Stimulated activated CD8-positive, alpha-beta memory T cell treated with anti-CD3 and anti-CD28 coated beads, Interleukin-15, amount 100 ng/mL, for 24 hours (primary cell): ENCODE measurements at places on chromosomes 2 and 18.

DNA sequence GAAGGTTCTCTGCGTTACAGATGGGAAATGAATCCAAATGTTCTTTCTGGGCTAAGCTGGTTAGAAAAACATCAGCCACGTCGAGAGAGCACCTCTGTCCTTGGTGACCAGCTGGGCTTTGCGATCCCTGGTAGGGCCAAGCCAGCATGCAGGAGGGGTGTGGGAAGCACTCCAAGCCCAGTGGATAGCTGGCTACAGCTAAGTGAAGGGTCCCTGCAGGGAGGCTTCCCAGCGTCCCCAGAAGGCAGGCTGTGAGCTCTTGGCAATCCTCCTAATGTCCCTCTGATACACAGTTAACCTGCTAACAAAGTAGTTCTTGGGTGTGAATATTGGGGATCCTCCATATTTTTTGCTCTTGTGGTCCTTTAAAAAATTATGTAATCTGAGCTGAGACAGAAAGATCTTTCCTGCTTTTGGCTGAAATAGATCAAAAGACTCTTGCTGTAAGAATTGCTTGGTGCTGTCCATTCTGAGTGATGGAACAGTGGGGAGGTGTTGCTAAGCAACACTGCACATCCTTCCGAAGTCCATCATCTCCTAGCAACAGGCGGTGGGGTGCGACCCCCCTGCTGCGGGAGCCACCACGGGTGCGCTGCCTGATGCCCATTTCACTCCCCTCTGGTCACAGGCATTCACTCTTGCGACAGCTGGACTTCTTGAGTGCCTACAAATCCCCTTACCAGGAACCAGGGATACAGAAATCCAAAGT lies 88.5 kb upstream of the UXS1 start:
- no peak for DNase-seq

- DNase-seq, result no peak
Measured at GRCh38 chr2:11853197-11853588, 106.8 kb downstream of the LPIN1 start.

- DNase-seq, result no peak
Measured at GRCh38 chr2:158179660-158180059, 78.0 kb downstream of the UPP2 start.

DNA sequence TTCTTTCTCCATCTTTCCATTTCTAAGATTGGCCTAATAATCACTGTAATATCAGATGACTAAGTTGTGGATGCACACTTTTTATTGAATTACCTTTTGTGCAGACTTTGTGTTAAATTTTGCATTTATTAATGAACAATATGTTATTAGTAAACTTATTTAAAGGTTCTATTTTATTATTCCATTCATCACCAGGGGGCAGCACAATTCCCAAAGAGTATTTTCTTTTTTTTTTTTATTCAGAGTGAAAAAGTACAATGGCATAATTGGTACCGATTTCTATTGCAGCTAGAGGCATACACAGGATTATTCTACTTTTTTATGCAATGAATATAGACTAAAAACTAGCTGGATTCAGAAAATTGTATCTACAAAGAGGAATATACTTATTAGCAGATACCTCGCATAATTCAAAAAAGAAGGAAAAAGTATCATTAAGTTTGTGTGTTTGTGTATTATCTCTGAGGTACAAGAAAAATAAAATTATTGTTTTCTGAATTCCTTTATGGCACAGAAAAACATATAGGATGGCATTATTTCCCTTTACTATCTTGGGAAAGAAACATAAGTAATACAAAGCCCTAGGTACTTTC lies 390.6 kb downstream of the ERBB4 start:
- DNase-seq, result no peak

DNA sequence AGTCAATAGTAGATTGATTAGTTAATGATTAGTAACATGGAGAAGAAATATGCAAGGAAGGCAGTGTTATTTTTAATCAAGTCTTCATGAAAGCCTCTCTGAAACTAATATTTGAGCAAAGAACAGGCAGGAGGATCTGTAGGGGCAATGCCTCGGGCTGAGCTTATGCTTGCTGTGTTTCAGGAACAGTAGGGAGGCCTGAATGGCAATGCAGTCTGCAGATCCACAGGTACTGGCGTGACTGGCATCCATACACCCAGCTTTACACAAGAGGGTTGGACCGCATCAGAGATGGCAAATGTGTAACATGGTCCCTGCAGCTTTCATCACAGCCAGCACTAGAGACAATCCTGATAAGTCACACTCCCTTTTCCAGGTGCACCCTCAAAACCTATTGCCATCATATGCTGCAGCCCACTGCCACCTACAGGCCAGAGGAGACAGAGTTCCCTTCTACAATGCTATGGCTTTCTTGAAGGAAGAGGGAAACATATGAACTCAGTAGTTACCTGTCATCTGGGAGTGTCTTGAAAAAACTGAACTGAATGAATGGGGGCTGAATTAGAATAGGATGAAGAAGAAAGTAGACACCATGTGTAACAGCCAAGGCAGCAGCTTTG lies 582.4 kb upstream of the RAB6C start:
- DNase-seq, result no peak

- no peak for DNase-seq
Measured at GRCh38 chr2:20143263-20143662, 81.7 kb downstream of the SDC1 start.

DNA sequence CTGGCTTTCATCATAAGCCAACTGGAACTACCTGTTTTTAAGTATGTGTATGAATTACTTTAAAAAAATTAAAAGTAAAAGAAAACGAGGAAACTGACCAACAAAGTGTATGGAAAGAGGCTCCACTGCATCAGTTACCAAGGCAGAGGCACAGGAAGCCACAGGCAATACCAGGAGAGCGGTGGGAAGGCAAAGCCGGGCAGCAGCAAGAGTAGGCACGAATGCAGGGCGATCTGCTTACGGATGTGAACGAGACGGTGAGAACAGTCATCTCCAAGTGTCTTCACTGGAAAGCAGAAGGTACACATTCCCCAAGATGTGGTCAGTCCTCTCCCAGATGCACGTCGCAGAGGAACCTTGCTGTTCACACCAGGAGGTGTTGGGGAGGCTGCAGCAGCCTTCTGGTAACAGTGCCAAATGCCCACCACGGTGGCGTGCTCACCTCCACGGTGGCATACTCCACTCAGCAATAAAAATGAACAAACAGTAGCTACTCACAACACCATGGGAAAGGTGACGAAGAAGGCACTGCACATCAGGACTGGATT lies 43.1 kb downstream of the HS6ST1 start:
- no peak for DNase-seq

- DNase-seq, result no peak
Measured at GRCh38 chr2:17579605-17580318, 39.3 kb downstream of the VSNL1 start.

DNA sequence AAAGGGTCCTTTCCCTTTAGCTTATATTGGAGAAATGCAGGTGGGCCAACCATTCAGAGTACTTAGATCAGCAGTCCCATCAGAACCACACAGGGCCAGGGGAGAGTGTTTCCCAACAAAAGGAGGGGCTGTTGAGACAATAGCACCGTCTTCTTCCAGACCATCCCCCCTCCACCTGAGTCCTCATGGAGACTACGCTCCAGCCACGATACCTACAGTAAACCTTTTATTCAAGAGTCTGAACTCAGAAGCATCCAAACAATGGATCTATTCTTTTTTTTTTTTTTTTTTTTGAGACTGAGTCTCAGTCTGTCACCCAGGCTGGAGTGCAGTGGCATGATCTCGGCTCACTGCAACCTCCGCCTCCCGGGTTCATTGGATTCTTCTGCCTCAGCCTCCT lies 25.7 kb upstream of the ZNF532 start:
- no peak for DNase-seq

- DNase-seq, result no peak
Measured at GRCh38 chr2:188314314-188315054, 22.8 kb downstream of the GULP1 start.

DNA sequence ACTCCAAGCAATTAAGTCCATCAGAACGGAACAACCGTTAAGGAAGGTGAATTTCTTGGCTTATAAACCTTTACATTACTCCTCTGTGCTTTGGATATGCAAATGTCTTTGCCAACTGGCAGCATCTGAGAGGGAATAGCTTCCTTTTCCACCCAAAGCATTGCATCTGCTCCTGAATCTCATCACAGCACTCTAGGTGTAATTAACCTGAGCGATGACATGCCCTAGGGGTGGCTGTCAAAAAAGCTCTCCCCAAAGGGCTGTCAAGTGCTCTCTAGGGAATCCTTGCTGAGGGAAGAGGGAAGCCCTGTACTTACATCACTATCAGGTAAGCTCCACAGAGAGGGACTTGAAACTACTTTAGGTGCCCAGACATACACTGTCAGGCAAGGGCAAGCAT lies 5.5 kb upstream of the SMARCAL1 start:
- DNase-seq, result no peak

DNA sequence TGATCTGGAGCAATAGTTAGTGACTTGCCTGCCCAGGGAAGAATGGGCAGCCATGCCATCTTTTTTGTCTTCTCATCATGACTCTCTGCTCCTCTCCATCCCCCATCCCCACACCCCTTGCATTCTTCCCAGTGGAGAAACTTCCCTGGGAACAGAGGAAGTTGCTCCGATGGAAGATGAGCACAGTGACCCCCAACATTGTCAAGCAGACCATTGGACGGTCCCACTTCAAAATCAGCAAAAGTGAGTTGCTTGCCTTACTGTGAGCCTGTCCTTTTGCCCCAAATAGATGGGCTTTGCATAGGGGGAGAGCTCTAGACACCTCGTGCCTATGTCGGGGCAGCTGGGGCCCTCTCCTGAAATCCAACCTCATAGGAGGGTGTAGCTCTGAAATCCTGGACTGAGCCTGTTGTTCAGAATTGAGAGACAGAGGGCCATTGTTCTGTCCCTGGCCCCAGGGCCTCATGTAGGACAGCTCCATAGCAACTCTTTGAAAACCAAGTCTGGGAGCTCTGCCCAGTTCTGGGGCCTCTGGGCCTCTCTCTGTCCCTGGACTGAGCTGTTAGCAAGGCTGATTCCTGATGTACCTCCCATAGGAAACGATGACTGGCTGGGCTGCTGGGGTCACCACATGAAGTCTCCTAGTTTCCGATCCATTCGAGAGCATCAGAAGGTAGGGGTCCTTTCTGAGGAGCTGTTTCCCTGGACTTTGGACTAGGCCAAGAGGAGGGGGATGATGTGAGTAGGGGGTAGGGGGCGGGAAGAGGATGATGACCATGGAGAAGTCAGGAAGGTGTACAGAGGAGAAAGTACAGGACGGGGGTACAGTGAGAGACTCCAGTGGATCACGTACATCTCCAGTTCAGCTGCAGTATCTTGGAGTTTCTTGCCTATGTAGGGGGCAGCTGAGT lies 35.2 kb downstream of the TTLL4 start:
- no peak for DNase-seq

GRCh38 chr2:160477032-160477431 lies 16.6 kb downstream of the RBMS1 start:
- DNase-seq, result no peak

GRCh38 chr2:58535182-58535581 lies 294.1 kb upstream of the FANCL start:
- no peak for DNase-seq

GRCh38 chr2:101474731-101475384 lies at the start of gene RFX8:
Gene RFX8 (minus strand): TSS chr2:101475112. CDS start chr2:101466848, 8,264 bp downstream.
- DNase-seq, result peak; percentile 12

DNA sequence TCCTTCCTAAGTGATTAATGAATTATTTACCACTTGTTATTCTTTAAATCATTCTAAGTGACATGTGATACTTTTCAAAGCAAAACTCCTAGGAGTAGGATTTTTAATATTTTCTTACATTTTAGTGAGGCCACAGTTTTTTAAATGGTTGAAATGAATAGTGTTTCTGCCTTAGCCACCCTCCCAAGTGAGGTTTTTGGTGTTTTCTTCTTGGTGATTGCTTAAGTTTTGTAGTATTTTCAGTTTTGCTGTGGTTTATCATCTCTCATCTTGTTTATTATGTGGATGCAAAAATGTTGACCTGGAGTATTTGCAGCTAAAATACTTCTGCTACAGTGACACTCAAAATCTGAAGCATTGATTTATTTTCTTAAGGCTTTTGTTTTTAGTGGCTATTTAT lies 9.8 kb downstream of the AFTPH start:
- DNase-seq, result no peak
